Sigmoid colon (tissue), 7 donors: ENCODE measurements at places on chromosomes 7 and 10. TPM values are rescaled to one million over a fixed set of nuclear protein-coding genes. Genes with fewer than 3 reads are reported as not detected.

The SLC13A1 gene
- total RNA-seq, result not detected

The GPR22 gene
- total RNA-seq, result 1.1 TPM

The POT1 gene
- total RNA-seq, result 26.0 TPM

The DRGX gene
- total RNA-seq, result not detected

The SAMD9L gene
- total RNA-seq, result 13.6 TPM

The OIT3 gene
- not detected for total RNA-seq

The ZNF786 gene
- total RNA-seq, result 3.9 TPM

The HACD1 gene
- 45.1 TPM for total RNA-seq

The ZKSCAN1 gene
- total RNA-seq, result 30.7 TPM
